Fibroblast of skin of right biceps (primary cell): ENCODE measurements at places on chromosomes 5 and 9.
A peak's percentile ranks its signal among the peaks of the same experiment; 100 is the strongest.

DNA sequence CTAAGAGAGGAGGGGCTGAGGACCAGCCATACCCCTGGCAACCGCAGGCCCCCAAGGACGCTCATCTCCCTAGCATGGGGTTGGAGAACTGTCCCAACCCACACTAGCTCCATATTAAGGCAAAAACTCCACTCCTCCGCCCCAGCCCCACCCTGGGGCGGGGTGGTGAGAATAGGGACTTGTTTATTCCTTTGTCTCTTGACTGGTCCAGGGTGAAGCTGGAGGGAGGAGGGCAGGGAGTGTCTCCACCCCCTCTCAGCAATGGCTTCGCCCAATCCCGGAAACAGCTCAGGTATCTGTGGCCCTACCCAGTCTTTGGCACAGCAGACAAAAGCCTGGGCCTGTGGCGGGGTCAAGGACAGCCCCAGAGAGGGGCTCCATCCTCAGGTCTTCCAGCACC, 16.9 kb downstream of the PRRX2 start:
- DNase-seq: no peak

GRCh38 chr9:36787709-36788108, 215.0 kb downstream of the MELK start:
- no peak for DNase-seq

- DNase-seq: peak; percentile 70
Observed at GRCh38 chr5:74934949-74935751, 69.0 kb upstream of the FAM169A start.

- peak; percentile 58 for DNase-seq
Observed at GRCh38 chr5:92687821-92688722, 892.9 kb downstream of the NR2F1-AS1 start.

- peak; percentile 53 for DNase-seq
Observed at GRCh38 chr5:88889189-88890069, 6.4 kb upstream of the MEF2C start.

DNA sequence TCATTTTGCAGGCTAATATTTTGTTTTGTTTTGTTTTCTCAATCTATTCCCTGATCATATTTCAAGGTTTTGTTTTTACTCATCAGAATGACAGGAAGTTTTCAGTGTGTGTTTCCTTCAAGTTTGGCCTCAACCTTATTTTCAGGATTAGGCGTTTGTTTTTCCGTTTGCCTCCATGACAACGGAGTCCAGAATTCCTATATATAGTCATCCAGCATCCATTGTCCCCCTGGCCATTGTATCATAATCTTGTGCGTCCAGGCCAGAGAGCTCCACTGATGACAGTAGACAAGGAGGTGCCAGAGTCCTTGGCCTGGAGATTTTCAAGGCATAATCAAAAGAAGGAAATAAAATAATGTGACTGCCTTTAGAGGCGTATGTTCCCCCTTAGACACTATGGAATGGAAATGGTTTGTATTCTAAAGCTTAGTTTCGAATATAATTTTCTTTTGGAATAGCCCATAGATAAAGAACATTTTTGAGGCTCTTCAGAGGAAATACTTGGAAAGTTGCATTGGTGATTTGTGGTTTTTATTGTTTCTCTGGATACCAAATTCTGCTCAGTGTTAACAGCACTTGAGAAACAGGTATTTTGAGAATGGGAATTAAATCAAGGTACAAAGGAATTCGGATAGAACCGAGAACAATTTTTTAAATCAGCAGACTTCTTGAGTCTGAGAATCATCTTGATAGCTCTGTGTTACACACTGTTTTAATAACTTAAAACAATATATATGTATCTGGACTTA, 99.8 kb downstream of the ZNF462 start:
- peak; percentile 50 for DNase-seq

DNA sequence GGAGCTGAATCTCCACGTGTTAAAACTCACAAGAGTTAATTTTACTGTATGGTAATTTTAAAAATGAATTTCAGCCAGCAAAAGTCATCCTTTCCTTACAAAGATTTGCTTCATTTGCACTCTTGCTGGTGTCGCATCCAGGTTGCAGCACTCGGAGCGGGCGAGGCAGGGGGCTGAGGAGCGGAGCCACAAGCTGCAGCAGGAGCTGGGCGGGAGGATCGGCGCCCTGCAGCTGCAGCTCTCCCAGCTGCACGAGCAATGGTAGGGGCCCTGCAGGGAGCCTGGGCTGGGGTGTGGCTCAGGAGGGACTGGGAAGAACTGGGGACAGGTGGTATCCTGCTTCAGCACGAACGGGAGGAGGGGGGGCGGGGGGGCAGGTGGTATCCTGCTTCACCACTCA, 27.1 kb downstream of the HNRNPH1 start:
- DNase-seq: no peak

DNA sequence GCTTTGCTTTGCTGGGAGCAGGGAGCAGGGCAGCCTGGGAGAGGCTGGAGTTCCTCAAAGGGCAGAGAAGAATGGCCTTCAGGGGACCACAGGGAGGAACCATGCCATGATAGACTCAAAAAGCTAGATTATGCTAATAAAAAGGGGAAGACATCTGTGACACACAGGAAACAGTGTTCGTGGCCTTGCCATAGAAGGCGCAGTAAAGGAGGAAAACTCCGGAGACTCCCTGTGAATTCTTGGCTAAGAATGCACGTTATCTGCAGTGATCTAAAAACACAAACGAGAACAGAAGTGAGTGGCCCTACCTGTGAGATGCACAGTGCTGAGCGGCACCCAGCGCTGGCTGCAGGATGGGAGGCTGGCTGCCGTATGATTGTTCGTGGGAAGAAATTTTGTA, 15.9 kb upstream of the LTC4S start:
- DNase-seq: no peak
